ENCODE measurements at places on chromosomes 1 and 21. TPM values are rescaled to one million over a fixed set of nuclear protein-coding genes. Genes with fewer than 3 reads are reported as not detected.

GRCh38 chr1:67731322-67731721 lies 46.3 kb downstream of the GADD45A start:
- DNase-seq = no peak

Gene OR2G6
- total RNA-seq = not detected

Gene CTH
- total RNA-seq = 4.7 TPM

Gene VWA1
- total RNA-seq = 6.8 TPM

DNA sequence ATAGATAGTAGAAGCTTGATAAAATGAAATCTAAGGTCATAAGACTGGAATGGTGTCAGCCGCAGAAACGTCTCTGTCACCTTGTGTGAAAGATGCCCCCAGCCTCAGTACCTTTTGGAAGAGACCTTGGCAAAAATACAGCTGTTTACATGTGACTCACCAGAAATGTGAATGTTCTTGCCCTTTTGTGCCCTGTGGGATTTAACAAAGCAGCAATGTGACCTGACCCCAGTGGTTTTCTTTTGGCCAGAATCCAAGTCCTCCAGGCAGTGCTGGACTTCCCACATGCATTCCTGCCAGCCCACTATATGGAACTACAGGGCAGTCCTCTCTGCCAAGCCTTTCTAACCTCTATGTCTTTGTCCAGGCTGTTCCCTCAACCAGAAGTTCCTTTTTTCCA lies 27.2 kb upstream of the LRRC8C start:
- peak; percentile 83 for DNase-seq

- no peak for DNase-seq
Observed at GRCh38 chr1:11280719-11281376, 7.8 kb downstream of the UBIAD1 start.

DNA sequence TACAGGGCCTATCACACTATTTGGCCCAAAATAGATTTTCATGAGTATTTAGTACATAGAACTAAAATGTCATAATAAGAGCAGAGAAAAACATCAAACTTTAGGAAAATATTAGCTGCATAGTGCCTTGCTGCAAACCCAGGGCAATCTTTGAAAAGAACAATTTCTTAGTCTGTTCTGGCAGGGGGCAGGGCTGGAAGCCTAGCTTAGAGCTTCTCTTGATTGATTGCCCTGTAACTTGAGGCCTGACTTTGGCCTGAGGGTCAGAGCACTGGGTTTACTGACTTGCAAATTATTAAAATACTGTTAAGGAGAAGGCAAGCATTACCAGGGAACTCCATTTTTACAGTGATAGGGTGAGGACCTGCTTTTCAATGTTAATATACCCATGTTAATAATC lies 115.8 kb upstream of the SPAG17 start:
- no peak for DNase-seq

Gene UQCRHL
- total RNA-seq = 1.9 TPM

DNA sequence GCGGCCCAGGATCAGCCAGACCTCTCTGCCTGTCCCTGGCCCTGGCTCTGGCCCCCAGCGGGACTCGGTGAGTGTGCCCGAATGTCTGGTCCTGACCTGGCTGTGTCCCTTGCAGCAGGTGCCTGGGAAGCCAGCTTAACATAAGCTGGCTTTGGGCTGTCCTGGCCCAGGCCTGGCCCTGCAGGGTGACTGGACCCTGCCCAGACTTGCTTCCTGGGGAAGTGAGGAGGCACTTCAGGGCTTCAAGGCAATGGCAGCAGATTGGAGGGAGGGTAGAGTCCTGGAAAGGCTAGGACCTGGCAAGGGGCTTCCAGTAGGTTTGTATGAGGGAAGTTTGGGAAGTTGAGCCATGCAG lies 16.4 kb downstream of the RPS6KA1 start:
- no peak for DNase-seq

Gene KRTAP19-4
- not detected for total RNA-seq

DNA sequence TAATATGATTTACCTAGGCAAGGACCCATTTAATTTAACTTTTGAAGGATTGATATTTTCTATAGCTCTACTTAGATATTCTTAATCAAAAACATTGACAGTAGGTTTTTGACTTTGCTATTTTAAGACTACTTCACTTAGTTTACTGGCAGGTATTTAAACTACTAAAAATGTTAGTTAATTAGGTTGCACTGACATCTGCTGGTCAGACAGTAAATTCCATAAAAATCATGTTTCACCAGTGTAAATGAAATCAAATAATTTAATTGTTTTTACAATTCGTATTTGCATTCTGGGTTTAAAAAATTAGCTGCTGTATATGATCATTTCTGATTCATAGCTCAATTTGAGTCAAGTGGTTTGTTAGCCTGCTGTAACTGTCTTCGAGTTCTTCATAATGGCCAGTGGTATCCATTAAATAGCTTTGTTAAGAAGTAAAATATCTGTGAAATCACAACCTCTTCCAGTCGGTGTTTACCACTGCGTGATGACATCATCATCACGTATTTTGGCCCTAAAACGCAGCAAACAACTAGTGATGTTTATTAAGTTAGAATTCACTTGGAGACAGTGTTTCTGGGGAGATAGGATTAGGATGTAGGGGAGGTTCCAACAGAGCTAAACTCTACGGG lies 26.2 kb downstream of the EXTL2 start:
- DNase-seq = peak; percentile 73

Gene RUNX3
- not detected for total RNA-seq

- DNase-seq = no peak
Observed at GRCh38 chr1:243557866-243558265, 292.2 kb downstream of the AKT3 start.

DNA sequence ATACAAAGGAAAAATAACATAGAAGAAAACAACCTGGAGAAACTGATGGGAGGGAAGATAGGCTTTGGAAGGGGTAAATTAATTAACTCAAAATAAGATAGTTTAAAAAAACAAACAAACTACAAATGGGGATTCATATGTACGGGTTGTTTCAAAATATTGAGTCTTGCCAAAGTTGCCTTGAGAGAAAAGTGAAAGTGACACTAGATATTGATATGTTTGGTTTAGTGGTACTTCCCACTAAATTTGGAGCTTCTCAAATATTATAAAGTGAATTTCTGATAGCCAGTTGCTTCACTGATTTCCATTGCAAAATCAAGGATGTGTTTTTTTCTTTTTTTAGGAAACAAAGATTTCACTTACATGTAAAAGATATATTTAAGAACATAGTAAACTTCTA lies 149.5 kb upstream of the RUNX1 start:
- DNase-seq = no peak

DNA sequence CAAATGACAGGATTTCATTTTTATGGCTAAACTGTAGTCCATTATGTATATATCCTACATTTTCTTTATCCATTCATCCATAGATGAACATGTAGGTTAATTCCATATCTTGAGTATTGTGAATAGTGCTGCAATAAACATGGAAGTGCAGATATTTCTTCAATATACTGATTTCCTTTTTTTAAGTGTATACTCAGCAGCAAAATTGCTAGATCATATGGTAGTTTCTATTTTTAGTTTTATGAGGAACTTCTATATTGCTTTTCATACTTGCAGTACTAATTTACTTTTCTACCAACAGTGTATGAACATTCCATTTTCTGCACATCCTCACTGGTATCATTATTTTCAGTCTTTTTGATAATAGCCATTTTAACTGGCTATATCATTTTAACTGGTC lies 30.1 kb downstream of the OR10J5 start:
- DNase-seq = no peak

DNA sequence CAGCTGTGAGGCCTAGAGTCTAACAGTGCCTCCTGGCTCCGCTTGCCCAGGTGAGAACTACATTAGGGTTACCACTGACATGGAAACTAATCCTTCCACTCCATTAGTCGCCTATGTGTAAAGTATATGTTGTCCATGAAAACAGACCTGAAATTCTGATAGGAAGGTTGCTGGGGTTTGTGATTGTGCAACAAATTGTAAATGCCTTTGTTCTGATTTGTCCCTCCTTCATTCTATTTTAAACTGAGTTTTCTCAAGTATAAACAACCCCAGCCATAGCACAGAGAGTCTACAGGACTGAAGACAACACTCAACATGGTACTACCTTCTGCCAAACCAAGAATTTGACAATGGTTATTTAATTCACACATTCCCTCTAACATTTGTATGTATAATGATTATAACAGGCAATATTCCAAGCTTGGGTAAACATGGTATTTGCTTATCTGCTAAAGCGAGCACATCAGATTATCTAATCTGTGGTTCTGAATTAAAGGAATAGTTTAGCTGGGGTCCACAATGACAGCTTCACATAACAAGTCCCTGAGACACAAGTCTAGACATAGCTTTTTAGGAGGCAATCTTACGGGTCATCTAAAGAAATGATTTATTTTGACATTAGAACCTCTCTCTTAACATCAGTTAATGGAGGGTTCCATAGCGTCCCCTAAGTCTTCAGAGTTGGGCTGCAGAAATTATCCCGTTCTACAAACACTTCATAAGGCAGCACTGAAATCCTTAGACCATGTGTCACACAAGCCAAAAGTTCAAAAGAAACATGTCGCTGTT lies 633.0 kb downstream of the SMYD3 start:
- DNase-seq = peak; percentile 42

Gene RGS5
- 4.8 TPM for total RNA-seq

GRCh38 chr1:100879422-100879821 lies 15.2 kb downstream of the EXTL2 start:
- DNase-seq = peak; percentile 16

- DNase-seq = no peak
Observed at GRCh38 chr1:159591981-159592380, 4.4 kb downstream of the APCS start.

Gene GJB3
- total RNA-seq = not detected

Gene PYHIN1
- total RNA-seq = not detected

- no peak for DNase-seq
Observed at GRCh38 chr21:45838634-45839033, 142.9 kb upstream of the COL6A1 start.

DNA sequence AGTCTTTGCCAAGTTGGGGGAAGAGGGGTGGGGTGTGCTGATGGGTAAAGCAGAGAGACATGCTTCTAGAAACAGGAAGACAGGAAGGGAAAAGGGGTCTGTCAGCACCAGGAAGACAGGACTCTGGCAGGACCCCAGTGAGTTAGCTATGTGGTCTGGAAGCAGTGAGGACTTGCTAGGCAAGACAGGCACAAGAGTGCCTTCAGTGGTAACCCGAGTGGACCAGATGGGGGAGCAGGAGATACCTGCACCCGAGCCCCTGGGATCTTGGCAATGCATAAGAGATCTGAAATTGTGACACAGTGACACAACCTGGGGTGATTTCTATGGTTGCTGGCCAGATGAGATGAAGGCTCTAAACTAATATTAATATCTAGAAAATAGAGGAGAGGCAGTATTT lies 7.0 kb downstream of the TLR5 start:
- DNase-seq = no peak

DNA sequence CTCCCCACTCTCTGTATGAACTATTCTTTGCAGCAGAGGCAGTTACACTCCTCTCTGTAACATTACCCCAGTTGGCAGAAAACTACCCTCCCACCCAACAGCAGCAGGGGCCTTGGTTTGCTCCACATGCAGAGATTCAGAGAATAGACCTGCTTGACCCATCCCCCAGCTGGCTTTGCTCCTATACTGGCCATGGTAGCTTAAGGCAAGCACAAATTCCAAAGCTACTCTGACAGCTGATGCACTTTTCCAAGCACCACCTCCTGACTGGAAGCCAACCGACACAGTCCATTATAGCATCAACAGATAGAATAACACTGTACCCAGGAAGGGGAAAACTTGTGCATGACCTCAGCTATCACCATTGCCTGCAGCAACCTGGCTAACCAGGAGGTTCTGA lies 846.5 kb upstream of the NCAM2 start:
- DNase-seq = no peak

Gene PCNX2
- 38.4 TPM for total RNA-seq

GRCh38 chr1:200005165-200005564 lies 22.3 kb upstream of the NR5A2 start:
- no peak for DNase-seq

DNA sequence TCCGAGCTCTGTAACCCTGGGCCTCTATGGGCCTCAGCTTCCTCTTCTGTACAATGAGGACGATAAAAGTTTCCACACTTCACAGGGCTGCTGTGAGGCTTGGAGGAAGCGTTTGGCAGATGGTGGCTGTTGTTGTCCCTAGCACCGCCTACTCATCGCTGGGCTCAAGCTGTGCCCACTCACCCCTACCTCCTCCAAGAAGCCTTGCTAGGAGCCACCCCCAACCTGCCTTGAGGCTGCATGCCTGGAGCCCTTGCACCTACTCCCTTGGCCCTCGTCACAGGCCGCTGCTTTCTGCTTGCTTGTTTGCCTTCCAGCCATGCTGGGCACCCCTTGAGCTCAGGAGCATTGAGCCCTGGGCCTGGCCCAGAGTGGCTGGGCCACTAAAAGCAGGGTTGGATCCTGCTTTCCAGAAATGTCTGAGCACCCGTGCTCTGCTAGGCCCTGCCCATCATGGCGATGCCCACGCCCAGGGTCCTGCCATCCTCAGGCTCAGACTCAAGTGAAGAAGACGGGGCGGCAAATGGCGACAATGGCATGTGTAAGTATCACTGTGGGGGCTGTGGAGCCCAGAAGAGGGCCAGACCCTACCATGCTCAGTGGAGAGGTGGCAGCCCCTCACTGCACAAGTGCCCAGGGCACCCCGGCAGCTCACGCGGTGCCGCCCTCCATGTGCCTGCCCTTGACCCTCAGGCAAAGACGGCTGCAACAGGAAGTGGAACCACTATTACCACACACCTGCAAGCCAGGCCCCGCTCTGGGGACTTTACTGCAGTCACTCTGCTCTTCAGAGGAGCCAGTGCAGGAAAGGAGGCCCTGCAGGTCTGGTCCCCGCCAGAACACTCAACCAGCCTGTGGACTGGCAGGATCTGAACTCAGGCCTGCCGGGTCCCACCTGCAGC lies 9.5 kb downstream of the SH3BGRL3 start:
- no peak for DNase-seq

DNA sequence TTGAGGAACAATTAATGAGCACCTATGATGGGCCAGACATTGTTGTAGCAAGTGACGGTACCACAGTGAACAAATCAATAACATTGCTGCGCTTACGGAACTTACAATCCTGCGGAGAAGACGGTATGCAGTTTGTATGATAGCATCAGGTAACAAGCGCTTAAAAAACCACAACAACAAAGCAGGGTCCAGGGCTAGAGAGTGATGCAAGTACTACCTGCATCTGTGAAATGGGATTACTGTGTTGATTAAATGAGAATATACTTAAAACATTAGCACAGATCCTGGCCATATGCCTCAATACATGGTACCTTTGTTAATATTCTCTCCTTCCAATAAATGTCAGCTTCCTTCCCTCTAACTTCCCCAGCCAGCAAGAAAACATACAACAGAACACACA lies 110.6 kb upstream of the ADAR start:
- no peak for DNase-seq

DNA sequence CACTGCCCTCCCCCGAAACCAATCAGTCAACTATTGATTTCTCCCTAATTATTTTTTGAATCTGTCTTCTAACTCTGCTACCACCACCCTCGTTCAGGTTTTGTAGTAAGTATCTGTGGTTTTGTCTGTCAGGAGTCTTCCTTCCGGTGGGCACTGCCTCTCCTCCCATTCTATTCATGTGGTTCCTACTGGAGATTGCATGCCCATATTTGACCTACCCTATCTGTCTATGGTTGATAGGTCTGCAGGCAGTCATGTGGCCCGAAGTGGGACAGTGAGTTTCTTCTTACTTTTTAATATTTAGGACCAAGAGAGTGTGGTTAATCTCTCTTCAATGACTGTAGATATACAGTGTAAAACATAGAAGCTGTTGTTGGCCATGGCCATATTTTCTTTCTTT lies 17.8 kb upstream of the MAST2 start:
- no peak for DNase-seq

Gene SDF4
- 88.9 TPM for total RNA-seq

Gene IGSF9
- total RNA-seq = not detected

GRCh38 chr1:178091986-178092745 lies 1.7 kb upstream of the RASAL2 start:
- peak; percentile 68 for DNase-seq

- peak; percentile 83 for DNase-seq
Observed at GRCh38 chr1:156104065-156104810, 10.3 kb upstream of the LMNA start.

Gene ORC1
- total RNA-seq = 5.2 TPM

Data from fibroblast of villous mesenchyme (primary cell).